ENCODE measurements at places on chromosomes 6 and 20.
A peak's percentile ranks its signal among the peaks of the same experiment; 100 is the strongest.

DNA sequence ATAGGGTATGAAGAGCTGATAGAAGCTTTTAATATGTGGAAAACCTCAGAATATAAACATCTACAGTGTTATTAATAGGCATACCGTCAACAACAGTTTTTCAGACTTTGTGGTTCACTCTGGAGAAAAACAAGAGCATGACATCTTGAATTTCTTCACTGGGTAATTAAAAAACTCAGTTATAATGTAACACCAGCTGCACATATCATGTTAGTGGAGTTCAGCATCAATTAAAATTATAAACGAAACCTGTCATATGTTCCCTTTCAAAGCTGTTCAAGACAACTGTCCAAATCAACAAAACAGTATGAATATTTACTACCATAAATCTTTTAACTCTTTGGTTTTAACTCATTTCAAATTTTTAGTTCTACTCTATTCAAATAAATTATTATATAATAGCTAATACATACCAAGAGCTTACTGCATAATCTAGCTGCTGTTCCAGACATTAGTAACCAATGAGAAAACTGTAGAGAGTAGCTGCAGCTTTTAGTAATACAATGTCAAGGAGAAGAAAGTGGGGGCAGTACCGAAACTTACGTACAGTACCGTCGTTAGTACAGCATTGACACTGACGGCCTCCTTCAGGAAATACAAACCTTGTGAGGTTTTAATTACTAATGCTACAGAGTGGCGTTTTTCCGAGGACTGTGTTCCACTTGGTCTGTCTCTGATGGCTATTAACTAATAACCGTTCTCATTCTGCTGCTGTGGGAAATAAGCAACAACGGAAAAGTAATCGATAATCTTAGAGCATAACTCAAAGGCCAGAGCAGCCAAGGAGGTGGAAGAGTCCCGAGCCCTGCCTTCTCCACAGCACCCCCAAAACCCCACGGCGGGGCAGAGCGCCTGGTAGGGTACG, 532 bp upstream of the PM20D2 start:
- peak; percentile 86 for ATAC-seq

GRCh38 chr6:150346346-150346745, 22.5 kb upstream of the IYD start:
- ATAC-seq, result no peak

DNA sequence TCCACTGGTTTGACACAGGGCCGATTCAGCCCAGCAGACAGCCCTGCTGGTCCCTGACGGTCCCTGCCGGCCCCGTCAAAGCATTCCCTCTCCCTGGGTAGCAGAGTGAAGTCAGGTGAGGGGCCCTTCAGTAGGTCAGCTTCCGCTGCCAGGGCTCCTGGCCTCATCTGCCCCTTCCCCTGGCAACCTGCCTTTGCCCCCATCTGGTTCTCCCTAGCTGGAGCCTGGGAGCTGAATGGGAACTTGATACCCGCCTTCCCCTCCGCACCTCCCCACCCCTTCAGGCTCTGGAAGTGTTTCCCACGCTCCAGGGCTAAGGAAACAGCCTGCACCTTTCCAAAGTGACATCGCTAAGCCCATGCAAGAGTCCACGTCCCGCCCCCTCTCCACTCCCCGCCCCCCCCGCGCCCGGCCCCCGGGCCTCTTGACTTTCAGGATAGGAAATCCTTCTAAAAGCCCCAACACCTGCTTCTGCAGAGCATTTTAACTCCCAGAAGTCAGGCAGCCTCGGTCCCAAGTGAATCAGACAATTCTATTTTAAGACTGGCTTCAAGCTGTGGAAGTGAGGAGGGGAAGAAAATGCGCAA, 53.3 kb downstream of the ISM1 start:
- ATAC-seq, result no peak

GRCh38 chr6:136033416-136033815, 181.9 kb downstream of the PDE7B start:
- ATAC-seq, result no peak

GRCh38 chr20:4299773-4300172, 284.4 kb upstream of the RNF24 start:
- ATAC-seq, result no peak

DNA sequence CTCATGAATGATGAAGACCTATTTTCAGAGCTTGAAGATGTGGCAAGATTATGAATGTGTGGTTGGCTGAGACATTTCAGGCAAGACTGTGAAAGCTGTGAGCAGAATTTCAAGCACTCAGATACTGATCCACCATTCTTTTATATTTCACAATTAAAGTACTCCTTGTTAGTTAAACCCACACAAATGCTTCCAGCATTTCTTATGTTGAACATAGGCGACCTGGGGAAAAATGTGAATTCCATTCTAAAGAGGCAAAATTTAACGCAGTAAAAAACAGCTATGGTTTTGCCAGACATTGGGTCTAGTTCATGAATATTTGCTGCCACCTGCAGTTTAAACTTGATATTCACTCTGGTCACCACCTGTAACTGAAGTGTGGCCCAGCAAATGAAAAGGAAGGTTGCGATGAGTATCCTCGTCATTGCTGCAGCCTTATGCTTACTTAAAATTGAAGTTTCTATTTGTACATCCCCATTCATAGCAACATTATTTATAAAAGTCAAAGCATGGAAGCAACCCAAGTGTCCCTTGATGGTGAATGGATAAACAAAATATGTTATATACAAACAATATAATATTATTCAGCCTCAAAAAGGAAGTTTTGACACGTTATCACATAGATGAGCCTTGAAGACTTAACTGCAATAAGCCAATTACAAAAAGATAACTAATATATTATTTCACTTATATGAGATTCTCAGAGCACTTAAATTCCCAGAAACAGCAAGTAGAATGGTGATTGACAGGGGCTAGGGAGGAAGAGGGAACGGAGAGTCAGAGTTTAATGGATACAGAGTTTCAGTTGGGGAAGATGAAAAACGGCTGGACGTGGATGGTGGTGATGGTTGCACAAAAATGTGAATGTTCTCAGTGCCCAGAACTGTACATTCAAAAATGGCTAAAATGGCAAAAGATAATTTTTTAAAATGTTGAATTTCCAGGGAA, 32.4 kb upstream of the FAM184A start:
- ATAC-seq, result peak; percentile 83

DNA sequence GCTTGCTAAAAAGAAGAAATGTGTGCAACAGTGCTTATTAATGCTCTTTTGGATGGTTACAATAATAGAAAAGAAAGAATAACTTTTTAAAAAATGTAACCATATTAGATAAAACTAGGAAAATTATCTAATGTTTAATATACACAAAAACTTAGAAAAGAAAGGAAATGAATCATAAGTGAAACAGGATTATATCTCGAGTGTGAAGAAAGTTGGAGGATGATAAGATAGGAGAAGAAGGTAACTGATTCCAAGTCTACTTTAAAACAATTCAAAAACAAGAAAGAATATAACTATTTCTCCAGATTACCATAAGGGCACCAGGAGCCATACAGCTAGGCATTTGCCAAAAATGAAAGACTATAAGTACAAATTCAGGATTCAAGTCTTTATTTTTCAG, 73.0 kb downstream of the PHIP start:
- no peak for ATAC-seq

- ATAC-seq, result no peak
Observed at GRCh38 chr6:2695454-2696095, 55.1 kb downstream of the MYLK4 start.

DNA sequence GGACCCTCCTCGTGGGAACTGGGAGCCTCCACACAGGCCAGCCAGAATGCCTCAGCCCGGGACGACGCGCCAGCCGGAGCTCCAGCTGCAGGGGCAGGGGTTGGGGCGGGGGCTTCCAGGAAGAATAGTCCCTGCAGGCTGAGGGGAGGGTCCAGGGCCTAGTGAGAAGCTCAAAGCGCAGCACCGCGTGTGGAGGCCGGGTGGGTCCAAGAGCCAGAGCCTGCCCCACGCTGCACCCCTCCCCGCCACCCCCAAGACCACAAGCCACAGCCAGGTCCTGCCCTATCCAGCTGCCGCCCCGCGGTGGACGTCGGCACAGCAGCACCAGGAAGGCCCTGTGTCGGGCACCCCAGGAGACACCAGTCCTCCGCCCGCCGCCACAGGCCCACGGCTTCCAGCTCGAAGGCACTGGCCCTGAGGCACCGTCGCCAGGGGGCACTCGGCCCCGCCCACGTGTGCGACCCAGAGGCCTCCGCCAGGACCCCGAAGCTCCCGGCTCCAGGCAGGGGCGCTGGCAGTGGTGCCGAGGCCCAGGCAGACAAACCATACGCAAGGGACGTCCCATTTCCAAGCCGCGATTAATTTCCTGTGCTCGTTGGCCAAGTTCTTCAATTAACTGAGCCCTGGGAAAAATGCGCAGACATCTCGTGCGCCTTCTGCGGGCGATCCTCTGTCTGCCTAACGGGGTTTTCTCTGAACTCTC, 19.5 kb downstream of the KCNQ2 start:
- no peak for ATAC-seq

- ATAC-seq, result no peak
Observed at GRCh38 chr6:4522453-4522852, 253.8 kb upstream of the CDYL start.

GRCh38 chr6:153976921-153977693, 61.9 kb upstream of the OPRM1 start:
- no peak for ATAC-seq

- no peak for ATAC-seq
Observed at GRCh38 chr6:163579880-163580295, 165.4 kb downstream of the QKI start.

- ATAC-seq, result no peak
Observed at GRCh38 chr6:132713352-132714134, at the start of gene VNN1. Gene VNN1, minus strand, starts transcription at chr6:132714055. Its CDS starts 20 bp downstream, at chr6:132714035.

DNA sequence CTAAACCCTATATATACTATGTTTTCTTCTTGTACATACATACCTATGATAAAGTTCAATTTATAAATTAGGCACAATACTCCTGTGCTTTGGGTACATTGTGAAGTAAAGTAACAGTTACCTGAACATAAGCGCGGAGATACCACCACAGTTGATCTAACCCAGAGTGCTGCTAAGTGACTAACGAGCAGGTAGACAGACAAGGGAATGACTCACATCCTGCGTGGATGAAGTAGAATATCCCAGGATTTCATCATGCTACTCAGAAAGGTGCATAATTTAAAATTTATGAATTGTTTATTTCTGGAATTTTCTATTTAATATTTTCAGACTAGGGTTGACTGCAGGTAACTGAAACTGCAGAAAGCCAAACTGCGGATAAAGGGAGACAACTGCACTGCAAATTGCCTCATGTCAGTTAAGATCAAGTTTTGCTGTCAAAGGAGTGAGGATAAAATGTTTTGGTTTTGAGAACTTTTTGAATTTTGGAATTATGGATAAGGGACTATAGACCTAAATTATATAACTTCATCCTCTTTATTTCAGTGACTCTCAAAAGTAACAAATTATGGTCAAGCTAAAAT, 14.4 kb downstream of the MKKS start:
- no peak for ATAC-seq

GRCh38 chr6:111824608-111825337, 48.5 kb downstream of the FYN start:
- ATAC-seq, result peak; percentile 83

DNA sequence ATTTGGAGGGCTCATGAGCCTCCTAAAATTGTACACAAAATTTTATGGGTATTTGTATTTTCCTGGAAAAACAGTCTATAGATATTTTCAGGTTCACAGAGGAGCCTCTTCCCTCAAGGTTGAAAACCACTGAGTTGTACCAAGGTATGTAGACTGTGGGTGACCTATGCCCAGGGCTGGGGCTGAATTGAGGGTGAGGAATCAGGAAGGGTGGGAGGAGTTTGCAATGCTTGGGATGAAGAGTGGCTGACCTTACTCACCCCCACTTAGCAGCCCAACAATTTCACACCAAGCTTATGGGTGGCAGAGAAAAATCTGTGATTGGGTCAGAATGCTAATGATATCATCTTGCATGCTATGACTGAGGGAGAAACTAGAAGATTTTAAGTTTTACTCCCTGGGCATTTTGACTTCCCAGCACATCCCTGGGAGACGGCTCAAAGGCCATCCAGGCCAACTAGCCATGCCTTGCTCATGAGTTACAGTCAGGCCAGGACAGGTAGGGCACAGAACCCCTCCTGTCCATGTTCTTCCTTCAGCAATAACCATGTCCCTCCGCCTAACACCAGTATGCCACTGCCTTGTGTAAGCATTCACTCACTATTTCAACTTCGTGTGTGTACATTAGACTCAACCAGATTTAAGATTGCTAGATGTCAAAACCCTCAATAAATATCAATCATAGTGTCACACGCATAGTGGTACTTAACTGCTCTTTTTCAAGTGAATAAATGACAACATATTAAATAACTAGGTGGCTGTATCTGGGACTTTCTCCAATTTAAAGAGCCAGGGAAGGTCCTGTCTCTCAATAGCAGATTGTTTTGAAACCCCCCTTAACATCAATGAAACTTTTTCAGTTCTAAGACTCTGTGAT, 16.6 kb downstream of the ADTRP start:
- no peak for ATAC-seq

Data from activated T-helper 17 cell treated with anti-CD3 and anti-CD28 coated beads, Interleukin-2, amount 50 U/mL, for 72 hours (primary cell).